Nucleus accumbens (tissue), 56 donors: ENCODE measurements at places on chromosomes 7 and 10.

DNA sequence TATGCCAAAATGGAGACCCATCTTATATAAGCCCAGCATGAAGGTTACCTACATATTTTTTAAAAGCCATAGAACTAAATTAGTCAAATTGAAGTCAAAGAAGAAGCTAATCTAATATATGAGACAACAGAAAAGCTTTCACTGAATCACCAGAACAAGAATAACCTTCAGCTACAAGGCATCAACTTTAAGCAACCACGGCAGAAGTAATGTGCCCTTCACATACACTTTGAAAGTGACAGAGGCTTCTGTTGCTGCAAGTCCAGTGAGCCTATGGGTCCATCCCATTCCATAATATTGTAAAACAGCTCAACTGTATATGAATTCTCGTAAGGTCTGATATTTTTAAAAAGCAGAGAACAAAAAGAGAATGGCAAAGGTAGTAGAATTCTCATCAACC lies 36.5 kb downstream of the CTNNA3 start:
- no peak for DNase-seq

- DNase-seq: no peak
Observed at GRCh38 chr7:27952456-27953285, 212.7 kb downstream of the TAX1BP1 start.

DNA sequence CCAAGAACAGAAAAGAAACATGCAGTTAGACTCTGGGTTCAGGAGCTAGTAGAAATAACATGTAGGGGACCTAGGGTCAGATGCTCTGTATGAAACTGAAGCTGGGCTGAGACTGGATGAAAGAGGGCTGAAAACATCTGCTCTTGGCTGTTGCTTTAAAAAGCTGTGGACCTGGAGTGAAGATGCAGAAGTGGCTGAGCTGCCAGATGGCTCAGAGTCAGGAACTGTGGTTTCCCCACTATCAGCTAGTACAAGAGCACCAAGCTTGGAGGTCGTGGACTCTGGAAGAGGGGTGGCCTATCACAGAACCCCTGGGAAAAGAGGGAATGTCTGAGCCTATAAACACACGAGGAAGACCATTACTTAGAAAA lies 5.9 kb downstream of the ADK start:
- no peak for DNase-seq

GRCh38 chr10:78745441-78745840 lies 323.3 kb upstream of the ZMIZ1 start:
- no peak for DNase-seq

DNA sequence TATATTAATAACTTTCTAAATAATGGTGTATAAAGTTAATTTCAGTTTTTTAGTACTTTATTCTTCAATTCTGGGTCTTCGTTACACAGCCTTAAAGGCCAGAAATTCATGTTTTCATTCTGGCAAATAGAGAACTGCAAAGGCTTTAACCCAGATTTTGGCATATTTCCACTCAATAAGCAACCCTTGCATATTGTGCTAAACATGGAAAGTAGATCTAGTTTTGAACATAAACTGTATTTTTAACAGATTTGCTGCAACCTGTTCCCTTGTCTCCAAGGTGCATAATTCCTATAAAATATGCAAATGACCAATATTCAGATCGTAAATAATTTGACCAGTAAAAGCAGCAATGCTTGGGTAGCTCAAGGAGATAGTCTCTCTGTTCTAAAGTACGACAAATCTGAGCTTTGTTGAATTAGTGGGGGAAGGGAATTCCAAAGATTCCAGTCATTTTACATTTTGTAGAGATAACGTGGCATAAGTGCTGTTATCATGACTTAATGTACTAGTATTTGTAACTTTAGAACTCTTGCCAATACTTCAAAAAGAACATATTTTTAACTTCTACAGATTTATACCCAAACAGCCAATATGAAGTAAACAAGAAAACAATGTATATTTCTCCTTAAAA lies 46.4 kb upstream of the RSBN1L start:
- no peak for DNase-seq

DNA sequence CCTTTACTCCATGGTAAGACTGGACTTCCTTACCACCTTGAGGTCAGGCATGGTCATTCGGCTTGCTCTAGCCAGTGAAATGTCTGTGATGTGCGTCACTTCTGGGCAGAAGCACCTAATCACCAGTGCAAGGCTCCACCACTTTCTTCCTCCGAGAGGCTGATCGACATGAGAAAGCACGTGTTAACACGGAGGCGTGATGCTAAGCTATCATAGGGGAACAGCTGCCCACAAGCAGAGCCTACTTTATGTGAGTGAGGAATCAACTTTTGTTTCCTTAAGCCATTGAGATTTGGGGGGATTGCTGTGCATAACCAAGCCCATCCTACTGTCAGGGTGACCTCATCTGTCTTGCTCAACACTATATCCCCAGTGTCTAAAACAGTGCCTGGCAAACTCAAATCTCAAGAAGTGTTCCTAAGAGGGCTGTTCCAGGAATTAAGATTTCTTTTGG lies 23.1 kb upstream of the SAR1A start:
- no peak for DNase-seq

DNA sequence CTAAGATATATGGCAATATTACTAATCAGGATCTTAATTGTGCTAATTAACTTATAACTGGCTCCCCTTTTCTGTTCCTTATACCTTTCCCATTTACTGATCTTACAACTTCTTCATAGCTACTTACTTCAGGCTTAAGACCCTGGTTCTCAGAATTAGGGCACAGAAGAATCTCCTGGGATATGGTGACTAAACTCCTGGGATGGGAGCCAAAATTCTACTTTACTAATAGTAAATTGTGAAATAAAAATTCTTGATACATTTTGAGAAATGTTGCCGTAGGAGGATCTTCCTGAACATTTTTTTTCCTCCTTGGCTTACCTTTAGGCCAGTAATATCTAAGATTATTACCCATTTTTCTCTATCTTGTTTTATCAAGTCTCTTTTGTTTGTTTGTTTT lies 309.5 kb downstream of the ATRNL1 start:
- no peak for DNase-seq

GRCh38 chr7:150835702-150836280 lies 16.5 kb upstream of the AOC1 start:
- no peak for DNase-seq

- DNase-seq: no peak
Observed at GRCh38 chr10:111076682-111077478, at the start of gene ADRA2A. Gene ADRA2A (plus strand): TSS chr10:111077029. CDS start chr10:111077997, 968 bp downstream.

GRCh38 chr7:80884511-80885195 lies 34.2 kb downstream of the SEMA3C start:
- no peak for DNase-seq

DNA sequence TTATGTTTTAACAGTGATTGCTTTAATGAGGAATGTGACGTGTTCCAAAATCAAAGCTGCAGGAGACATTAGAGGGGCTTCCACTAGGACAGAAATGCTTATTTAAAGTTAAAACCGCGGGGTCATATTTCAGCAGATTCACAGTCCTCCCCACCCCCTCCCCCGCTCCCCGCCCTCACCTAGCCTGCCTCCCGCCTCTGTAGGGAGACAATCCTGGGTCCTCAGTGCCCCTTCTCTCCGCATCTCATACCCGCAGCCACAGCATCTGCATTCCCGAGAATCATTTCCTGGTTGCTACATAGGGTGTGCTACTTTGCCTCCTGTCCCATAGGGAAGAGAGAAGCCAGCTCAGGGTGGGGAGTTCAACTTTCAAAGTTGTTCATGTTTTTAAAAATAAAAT lies 3.1 kb upstream of the DRGX start:
- DNase-seq: no peak

GRCh38 chr7:140060243-140060630 lies 2.5 kb downstream of the PARP12 start:
- no peak for DNase-seq

- DNase-seq: no peak
Observed at GRCh38 chr10:101558204-101558603, 29.9 kb downstream of the POLL start.

DNA sequence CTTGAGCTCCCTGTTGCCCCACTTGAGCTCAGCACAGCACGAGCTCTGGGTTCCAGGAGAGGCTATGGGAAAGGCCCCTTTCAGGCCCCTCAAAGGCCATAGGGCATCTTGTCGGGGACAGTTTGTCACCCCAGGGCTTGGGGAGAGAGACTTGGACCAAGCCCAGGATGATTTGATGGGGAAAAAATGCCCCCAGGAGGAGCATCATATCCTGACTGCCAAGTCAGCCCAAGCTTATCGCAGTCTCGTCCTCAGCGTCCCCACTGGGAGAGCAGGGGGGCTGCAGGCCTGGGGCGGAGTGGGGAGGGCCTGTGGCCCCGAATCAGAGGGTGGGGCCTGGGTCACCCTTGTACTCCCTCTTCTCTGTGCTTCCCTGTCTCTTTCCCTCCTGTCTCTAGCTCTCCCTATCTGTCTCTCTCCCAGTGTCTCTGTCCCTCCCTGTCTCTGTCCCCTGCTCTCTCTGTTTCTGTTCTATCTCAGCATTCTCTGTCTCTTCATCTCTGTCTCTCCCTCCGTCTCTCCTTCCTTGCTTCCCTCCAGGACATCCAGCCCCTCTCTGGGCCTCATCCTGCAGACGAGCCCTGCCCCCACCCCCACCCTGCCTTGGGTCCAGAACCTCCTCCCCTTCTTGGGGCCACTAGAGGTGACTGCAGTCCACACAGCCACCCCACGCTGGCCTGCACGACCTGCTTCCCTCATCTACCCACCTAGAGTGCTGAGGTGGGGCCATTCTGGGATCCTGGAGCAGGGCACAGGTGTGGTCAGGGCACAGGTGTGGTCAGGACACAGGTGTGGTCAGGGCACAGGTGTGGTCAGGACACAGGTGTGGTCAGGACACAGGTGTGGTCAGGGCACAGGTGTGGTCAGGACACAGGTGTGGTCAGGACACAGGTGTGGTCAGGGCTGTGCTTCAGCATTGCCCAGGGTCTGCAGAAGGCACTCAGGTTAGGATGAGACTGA lies 17.3 kb upstream of the GRIFIN start:
- DNase-seq: no peak

GRCh38 chr10:78960316-78960800 lies 108.4 kb upstream of the ZMIZ1 start:
- DNase-seq: no peak

- DNase-seq: no peak
Observed at GRCh38 chr7:75716992-75717626, 21.6 kb downstream of the HIP1 start.

- DNase-seq: no peak
Observed at GRCh38 chr10:117135026-117135372, 3.1 kb downstream of the VAX1 start.

DNA sequence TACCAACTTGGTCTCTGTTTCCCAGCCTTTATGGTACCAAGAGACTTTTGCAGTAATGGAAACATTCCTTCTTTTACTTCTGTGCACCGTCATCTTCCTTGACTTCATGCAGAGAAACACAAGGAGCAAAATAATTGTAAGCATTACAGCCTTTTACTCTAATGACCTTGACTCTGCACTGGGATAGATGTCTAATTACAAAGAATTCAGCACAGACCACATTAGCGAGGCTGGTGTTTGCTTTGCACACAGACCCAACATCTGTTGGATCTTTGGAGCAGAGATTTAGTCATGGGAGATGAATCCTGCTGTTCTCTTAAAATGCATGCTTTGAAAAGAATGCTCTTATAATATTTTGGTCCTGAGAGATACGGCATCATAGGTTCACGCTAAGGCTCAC lies 261.6 kb downstream of the TWIST1 start:
- no peak for DNase-seq

GRCh38 chr7:130938661-130939060 lies 204.7 kb upstream of the KLF14 start:
- DNase-seq: no peak

DNA sequence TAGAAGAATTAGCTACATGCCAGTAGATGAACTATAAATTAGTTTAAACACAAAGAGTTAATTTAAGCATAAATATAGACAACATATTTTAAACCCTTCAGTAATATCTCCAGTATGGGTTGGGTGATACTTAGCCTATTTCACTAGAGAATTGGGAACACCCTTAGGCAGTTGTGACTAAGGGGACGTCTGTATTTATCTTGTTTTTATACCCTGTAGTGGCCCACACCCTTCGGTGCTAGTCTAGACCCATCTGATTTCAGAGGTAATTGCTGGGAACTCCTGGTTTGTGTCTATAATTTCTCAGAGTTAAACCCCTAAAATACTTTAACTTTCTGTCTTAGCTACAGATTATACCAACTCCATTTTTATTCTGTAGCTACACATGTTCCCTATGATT lies 11.5 kb upstream of the STEAP4 start:
- DNase-seq: no peak

- DNase-seq: no peak
Observed at GRCh38 chr10:33801705-33802104, 467.2 kb upstream of the NRP1 start.

GRCh38 chr7:129831424-129832058 lies 121.2 kb downstream of the UBE2H start:
- DNase-seq: no peak

- DNase-seq: no peak
Observed at GRCh38 chr7:80816806-80817205, 102.0 kb downstream of the SEMA3C start.

GRCh38 chr7:120171406-120171805 lies 101.6 kb upstream of the KCND2 start:
- DNase-seq: no peak

GRCh38 chr10:117720931-117721835 lies 178.6 kb downstream of the EMX2 start:
- DNase-seq: no peak

GRCh38 chr7:111174510-111174909 lies 83.6 kb downstream of the LRRN3 start:
- DNase-seq: no peak

DNA sequence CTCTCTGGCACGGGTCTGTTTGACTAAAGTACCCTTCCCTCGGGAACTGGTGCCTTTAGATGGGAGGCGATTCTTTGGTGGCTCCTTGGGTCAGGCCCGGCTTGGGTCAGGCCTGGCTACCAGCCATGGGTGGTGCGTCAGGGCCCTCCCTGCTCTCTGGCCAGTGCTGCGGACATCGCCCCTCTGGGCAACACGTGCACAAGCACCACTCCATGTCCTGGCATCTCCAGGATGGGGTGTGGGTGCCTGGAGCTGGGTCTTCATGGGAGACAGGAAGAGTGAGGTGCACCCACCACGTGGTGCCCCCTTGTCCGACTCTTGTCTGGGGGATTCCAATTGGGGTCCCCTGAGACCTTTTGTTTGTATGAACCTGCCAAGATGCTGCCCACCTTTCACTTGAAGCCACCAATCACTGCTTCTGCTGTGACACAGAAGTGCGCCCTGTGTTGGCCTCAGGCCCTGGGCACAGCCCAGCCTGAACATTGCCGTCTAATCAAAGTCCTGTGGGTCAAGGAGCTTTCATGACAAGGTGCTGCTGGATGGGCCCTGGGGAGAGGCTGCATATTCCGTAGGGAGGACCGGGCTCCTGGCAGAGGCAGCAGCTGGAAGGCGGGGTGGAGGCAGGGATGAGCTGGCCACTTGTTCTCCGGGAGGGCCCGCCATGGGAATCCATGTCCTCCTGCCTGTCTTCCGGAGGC lies 11.1 kb upstream of the PWWP2B start:
- DNase-seq: no peak

GRCh38 chr7:47497367-47498096 lies 84.4 kb downstream of the TNS3 start:
- DNase-seq: no peak

DNA sequence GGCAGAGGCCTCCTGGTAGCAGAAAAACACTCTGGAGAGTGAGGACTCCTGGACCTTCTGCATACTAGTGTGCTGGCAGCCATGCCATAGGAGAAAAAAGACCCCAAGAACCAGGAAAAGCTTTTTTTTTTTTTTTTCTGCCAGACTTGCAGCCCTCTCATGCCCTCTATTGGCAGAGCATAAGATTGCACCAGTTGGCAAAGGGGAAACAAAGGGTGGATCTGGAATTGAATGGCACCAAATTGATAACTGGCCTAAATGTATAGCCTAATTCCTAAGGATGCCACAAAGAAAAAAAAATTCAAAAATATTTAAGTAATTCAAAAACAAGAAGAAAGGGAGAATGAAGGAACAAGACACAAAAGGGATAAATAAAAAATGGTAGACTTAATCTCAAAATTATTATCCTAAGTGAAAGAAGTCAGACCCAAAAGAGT lies 112.5 kb upstream of the GHITM start:
- no peak for DNase-seq
